ENCODE measurements at places on chromosomes 2 and 18. TPM values are rescaled to one million over a fixed set of nuclear protein-coding genes. Genes with fewer than 3 reads are reported as not detected.

GRCh38 chr2:134275058-134275862 is 21.4 kb downstream of the MGAT5 start:
- no peak for DNase-seq

DNA sequence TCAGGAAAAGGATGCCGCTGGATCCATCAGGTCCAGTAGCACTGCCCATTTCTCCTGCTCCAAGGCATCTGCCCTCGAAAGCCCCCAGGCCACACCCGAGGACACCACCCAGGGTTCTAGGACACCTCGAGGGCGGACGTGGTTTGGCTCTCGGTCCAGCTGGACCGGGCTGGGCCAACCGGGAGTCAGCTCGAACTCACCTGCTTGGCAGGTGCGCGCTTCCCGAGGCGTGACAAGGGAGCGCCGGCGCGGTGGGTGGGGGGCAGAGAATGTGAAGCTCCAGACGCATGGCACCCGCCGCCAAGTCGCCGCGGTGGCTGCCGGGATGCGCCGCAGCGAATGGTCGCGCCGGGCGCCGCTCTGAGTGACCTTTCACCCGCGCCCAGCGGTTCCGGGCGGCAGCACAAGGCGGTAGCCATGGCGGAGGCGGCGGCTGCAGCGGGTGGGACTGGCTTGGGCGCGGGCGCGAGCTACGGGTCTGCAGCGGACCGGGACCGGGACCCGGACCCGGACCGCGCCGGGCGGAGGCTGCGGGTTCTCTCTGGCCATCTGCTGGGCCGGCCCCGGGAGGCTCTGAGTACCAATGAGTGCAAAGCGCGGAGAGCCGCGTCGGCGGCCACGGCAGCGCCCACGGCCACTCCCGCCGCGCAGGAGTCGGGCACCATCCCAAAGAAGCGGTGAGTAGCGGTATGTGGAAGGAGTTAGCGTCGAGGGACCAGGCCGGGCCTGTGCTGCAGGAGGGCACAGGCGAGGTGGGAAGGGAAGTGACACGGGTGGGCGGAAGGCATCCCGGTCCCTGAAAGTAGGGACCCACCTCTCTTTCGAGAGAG is at the start of gene AGPS:
Gene AGPS, plus strand, starts transcription at position 401 of the 830 bp plus-strand sequence. Its CDS starts 17 bp downstream, at position 418.
- peak; percentile 72 for DNase-seq

The POTEJ gene
- total RNA-seq = not detected

The TMEM198 gene
- 0.67 TPM for total RNA-seq

GRCh38 chr2:1758774-1759610 is 14.7 kb upstream of the PXDN start:
- DNase-seq = no peak

The CHST10 gene
- total RNA-seq = 1.7 TPM

DNA sequence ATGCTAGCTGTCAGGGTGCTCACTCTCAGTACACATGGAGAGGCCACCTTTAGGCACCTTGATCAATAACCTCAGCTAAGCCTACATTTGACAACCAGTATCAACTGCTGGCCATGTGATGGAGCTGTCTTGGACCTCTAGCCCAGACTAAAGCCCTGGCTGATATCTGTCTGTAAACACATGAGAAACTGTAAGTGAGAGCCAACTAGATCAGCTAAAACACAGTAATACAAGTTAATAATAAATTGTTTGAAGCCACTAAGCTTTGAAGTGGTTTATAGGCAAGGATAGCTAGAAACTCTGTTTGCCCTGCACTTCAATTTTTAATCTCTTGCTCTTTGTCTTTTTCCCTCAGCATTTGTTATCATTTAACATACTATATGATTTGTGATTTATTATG is 407.1 kb downstream of the SPAG16 start:
- DNase-seq = no peak

DNA sequence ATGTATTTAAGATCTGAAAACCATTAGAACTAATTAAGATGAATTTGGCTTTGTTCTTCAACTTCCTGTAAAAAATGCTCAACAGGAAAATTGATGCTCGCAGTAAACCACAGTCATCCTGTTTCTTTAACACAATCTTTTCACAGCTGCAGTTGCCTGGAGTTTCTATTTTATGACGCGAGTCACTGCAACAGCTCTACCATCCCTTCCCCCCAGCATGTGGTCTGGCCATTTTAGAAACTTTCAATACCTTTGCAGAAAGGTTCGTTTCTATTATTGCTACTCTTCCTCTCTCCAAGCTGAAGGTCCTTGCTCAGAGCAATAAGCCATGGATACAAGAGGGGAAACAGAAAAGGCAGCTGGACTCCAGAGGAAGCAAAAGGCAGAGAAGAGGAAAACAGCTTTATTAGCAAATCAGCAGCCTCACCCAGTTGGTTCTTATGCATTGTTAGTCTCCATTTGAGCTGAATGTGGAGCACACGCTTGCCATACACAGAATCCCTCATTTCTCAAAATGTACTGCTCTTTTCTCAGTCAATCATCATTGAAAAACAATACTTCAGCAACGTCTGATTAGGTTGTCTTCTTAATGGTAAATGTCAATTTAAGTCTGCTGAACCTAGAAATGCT is 3.9 kb downstream of the WIPF1 start:
- DNase-seq = peak; percentile 86

- no peak for DNase-seq
These were observed 85.8 kb downstream of the DNMT3A start for GRCh38 chr2:25255745-25256487.

- no peak for DNase-seq
These were observed 32.4 kb downstream of the BCL11A start for GRCh38 chr2:60520917-60521539.

- DNase-seq = no peak
These were observed 125.3 kb downstream of the SH3RF3 start for GRCh38 chr2:109254174-109254904.

The COL4A3 gene
- total RNA-seq = 0.03 TPM

Data from CD4-positive, alpha-beta memory T cell (primary cell).